Effector memory CD8-positive, alpha-beta T cell (primary cell): ENCODE measurements at places on chromosomes 3 and 15.

DNA sequence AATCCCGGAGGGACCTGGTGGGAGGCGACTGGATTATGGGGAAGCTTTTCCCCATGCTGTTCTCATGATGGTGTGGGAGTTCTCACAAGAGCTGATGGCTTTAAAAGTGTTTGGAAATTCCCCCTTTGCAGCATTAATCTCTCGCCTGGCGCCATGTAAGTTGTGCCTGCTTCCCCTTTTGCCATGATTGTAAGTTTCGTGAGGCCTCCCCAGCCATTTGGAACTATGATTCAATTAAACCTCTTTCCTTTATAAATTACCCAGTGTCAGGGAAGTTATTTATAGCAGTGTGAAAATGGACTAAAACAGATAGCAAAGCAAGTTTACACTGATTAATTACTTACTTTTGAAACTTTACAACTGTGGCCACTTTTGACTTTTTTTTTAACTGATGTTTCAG, 10.6 kb upstream of the U2SURP start:
- DNase-seq = no peak

DNA sequence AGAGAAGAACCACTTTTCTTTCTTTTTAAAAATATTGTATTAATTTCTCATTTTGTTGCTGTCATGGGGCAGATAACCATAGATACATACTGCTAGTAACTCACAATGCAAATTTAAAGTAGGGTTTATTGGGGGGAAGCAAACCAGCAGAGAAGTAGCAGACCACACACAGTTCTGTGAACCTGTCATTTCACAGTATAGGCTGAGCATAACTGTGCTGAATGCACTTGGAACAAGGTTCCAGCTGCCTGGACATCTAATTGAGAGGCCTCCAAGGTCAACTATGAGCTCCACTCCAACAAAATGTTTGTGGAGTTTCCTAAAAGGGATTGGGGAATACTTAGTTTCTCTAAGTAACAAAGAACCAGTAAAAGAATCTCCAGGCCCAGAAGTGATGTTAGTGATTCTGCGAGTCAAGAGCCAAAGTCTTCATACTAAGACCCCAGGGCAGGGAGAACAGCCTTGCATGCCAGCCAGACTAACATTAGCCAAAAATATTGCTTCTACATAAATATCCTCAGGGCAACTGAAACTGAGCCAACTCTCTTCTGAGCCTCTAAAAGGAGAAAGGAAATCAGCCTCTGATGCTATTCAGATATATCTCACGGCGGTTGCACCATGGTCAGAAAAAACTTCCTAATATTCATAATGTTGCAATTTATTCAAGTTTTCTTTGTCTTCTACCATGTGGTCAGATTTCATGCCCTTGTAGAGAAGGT, 856.4 kb upstream of the ALCAM start:
- no peak for DNase-seq

DNA sequence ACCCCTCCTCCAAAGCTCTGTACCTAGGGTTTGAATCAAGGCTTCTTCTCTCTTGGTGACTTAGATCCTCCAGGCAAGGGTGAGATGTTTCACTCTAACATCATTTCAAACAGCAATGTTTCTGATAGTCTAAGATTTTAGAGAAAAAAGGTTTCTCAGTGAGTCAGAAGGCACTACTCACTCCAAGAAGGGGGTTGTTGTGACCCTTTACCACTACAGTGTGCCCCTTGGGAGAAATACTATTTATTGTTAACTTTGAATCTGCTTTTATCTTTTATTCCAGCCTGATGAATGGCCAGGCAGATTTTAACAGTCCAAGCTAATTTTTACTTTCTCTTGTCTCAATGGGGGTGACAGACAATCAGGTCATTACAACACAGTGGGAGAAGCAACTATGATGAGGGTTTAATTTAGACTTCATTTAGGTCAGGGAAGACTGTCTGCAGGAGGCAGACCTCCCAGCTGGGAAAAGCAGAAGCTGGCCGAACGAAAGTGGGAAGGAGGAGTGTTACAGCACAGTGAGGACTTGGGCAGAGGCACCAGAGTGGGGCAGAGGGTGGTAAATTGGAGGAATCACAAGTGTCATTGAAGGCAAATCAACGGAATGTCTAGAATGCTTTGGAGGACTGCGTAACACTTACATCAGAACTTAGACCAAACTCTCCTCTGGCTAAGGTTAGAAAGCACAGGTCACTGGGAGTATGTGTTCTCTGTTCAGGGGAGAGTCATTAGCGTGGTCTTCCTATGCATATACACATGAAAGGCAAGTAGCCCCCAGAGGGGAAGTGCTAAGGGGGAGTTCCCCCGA, 21.2 kb downstream of the ZNF860 start:
- no peak for DNase-seq

- DNase-seq = no peak
Measured at GRCh38 chr3:53222183-53222901, 33.5 kb downstream of the TKT start.

- no peak for DNase-seq
Measured at GRCh38 chr3:174270841-174271240, 588.3 kb upstream of the NAALADL2 start.

GRCh38 chr3:73070675-73071575, 9.5 kb downstream of the EBLN2 start:
- no peak for DNase-seq
